GM10248 (cell line): ENCODE measurements at places on chromosomes 7 and 10.

- peak; percentile 30 for DNase-seq
These were observed 26.3 kb downstream of the SAMD8 start for GRCh38 chr10:75137533-75138438.

- DNase-seq: no peak
These were observed 100.0 kb downstream of the VWC2 start for GRCh38 chr7:49873420-49873819.

- no peak for DNase-seq
These were observed 149.6 kb upstream of the PPP2R2D start for GRCh38 chr10:131750973-131751826.

- no peak for DNase-seq
These were observed 204.7 kb downstream of the CNTNAP2 start for GRCh38 chr7:146321301-146321700.
